CD4-positive, alpha-beta T cell treated with Interleukin-15 for 4 hours (primary cell): ENCODE measurements at places on chromosomes 1 and 21.
A peak's percentile ranks its signal among the peaks of the same experiment; 100 is the strongest.

DNA sequence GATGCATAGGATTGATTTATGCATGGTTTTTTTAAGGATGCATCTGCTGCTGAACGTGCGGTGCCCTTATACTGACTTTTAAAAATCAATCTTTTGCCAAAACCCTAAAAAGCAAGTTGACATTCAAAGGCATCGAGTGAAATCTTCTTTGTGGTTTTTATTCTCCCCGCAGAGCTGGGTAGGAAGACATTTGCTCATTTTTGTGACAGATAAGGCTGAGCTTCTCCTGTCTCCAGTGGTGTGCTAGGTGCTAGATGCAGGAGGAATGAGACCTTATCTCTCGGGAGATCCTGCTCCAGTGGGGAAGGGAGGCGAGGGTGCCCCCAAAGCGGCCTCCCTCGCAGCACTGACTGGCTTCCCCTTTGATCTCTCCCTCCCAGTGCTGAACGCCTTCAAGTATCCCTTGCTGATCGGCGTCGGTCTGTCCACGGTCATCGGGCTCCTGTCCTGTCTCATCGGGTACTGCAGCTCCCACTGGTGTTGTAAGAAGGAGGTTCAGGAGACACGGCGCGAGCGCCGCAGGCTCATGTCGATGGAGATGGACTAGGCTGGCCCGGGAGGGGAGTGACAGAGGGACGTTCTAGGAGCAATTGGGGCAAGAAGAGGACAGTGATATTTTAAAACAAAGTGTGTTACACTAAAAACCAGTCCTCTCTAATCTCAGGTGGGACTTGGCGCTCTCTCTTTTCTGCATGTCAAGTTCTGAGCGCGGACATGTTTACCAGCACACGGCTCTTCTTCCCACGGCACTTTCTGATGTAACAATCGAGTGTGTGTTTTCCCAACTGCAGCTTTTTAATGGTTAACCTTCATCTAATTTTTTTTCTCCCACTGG lies 14.9 kb upstream of the CD101 start:
- peak; percentile 12 for DNase-seq

GRCh38 chr1:65946376-65946775 lies 153.7 kb downstream of the PDE4B start:
- DNase-seq: no peak

DNA sequence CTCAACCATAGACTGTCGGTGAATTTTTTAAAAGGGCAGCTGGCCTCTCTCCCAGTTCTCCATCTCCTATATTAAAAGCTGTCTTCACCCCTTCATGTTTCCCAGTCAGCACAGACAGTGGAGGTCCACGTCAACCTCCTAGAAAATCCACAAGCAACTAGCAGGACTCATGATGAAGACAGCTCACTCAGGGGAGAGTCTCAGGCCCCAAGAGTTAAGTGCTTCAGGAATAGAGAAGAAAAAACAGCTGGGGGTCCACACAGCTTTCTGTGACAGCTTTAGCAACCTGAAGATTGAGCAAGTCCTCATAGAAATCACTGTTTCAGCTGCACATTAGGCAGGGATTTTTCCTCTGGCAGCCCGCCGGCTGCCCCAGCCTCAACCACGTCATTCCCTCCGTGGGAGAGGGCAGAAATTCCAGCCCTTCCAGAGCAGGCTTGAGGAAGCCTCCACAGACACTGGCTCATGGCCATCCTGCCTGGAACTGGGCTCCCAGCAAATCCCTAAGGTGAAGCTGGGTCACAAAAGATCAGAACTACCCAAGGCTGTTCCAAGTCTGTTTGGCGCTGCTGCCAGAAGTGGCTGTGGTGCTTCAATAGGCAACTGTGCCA lies 15.2 kb downstream of the GPR161 start:
- DNase-seq: no peak

DNA sequence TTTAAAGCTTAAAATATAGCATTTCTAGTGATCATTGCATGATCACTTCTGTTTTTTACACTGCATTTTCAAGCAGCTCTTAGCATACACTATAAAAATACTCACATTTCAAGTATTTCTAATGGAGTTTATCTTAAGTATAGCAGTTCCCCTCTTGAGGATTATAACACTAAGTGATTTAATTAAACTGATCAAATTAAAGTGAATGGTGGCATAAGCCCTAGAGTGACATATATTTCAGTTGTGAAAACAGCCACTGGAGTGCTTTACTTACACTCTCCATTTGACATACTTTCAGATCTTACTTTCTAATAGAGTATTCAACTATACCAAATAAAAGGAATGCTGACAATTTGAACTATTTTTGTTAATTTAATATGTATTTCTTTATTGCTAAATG lies 623.3 kb upstream of the TMPRSS15 start:
- DNase-seq: no peak

- no peak for DNase-seq
Measured at GRCh38 chr1:65623895-65624294, 168.8 kb upstream of the PDE4B start.
